ENCODE measurements at places on chromosomes 6 and 20.
A peak's percentile ranks its signal among the peaks of the same experiment; 100 is the strongest.

DNA sequence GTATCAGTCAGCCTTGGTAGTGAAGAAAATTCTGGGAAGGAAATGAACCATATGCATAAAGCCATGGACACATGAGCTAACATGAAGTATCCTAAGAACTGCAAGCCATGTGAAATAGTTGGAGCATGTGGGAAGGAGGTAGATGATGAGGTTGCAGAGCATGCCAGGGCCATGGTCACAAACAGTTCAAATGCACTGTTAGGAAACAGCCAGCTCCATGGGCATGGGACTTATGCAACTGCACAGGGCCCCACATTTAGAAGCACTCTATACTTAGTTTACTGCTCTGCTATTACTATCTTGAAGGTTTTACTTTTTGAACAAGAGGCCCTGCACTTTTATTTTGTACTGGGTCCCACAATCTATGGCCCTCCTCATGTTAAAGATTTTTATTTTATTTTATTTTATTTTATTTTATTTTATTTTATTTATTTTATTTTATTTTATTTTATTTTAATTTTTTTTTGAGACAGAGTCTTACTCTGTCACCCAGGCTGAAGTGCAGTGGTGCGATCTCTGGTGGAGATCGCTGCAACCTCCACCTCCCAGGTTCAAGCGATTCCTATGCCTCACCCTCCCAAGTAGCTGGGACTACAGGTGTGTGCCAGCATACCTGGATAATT is 169.1 kb downstream of the IBTK start:
- no peak for DNase-seq

- no peak for DNase-seq
Observed at GRCh38 chr6:163823577-163823976, 409.1 kb downstream of the QKI start.

DNA sequence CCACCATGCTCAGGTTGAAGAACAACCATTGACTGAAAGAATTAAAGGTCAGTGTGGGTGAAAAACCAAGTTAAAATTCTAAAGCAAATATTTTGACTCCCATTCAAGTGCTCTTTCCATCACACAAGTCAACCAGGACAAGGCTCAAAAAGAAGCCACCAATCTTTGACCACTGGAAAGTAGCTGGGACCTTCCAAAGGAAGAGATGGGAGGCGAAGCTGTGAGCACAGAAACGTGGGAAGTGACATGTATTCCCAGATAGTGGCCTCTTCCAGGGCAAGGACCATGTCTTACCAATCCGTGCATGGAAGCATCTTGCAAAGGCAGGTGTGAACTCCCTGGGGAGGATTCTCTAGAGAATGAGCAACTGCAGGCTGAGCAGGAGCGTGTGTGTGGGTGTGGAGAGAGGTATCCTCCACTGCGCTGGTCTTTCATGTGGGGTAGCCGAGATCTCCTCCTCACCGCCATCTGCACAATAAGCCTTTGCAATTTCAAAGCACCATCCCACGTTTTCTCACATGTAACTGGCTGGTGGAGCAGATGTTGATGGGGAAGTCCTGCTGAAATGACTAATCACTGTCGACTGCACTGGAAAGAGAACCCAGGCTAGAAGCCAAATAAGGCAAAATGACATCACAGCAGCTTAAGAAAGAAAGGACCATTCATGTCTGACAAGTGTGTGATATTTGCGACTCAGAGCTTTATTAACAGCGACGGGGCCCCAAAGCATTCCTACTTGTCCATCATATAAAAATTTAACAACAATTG is 189.4 kb upstream of the RREB1 start:
- DNase-seq = peak; percentile 33

DNA sequence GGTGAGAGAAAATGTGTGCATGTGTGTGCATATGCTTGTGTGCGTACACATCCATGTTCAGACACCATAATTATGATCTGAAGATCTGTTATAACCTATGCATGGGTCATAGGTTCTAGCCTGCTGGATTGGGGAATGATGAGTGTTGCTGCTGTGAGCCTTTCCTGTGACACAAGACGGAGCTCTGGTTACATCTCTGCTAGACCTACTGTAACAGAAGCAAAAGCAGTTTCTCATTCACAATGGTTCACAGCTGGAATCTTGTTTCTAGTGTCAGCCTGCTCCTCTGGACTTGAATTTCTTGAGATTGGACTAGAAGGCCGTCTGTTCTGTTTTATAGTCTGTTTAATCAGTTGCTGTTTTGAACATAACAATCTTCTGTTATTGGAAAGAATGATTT is 40.1 kb downstream of the DEFB114 start:
- no peak for DNase-seq

DNA sequence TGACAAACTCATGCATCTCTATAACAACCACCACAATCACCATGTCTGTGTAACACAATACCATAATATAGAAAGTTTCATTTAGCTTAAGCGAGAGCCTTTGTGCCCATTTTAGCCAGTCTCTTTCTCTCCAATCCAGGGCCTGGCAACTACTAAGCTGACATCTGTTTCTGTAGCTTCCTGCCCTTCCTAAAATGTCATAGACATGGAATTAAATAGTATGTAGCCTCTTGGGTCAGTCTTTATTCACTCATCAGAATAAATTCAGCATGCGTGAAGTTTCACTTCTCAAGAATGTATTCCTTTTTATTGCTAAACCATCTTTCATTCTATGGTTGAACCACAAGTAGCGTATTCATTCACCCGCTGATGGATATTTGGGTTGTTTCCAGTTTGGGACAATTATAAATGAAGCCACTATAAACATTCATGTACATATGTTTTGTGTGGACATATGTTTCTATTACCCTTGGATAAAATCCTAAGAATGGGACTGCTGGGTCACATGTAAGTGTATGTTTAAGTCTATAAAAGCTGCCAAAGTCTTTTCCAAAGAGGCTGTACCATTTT is 1.7 kb upstream of the TREM2 start:
- no peak for DNase-seq

GRCh38 chr6:133896344-133896721 is 7.4 kb downstream of the TCF21 start:
- no peak for DNase-seq

- DNase-seq = no peak
Observed at GRCh38 chr6:44217332-44218143, 812 bp downstream of the MYMX start.

DNA sequence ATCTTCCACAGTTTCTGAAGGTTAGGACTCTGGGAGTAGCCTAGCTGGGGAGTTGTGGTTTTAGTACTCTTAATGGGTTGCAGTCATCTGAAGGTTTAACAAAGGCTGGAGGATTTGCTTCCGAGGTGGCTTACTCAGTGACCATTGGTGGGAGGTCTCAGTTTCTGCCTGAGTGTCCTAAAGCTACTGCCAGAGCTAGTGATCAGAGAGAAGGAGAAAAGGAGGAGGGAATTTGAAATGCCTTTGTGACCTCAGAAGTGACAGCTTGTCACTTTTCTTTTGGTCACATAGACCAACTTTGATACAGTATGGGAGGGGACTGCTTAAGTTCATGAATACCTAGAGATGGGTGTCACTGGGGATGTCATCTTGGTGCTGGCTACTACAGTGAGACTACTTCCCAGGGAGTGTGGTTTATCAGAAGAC is 41.3 kb downstream of the NCOA3 start:
- no peak for DNase-seq

- DNase-seq = no peak
Observed at GRCh38 chr20:44664131-44664530, 12.6 kb upstream of the ADA start.

- DNase-seq = no peak
Observed at GRCh38 chr20:63293456-63293855, 470 bp downstream of the COL20A1 start.

DNA sequence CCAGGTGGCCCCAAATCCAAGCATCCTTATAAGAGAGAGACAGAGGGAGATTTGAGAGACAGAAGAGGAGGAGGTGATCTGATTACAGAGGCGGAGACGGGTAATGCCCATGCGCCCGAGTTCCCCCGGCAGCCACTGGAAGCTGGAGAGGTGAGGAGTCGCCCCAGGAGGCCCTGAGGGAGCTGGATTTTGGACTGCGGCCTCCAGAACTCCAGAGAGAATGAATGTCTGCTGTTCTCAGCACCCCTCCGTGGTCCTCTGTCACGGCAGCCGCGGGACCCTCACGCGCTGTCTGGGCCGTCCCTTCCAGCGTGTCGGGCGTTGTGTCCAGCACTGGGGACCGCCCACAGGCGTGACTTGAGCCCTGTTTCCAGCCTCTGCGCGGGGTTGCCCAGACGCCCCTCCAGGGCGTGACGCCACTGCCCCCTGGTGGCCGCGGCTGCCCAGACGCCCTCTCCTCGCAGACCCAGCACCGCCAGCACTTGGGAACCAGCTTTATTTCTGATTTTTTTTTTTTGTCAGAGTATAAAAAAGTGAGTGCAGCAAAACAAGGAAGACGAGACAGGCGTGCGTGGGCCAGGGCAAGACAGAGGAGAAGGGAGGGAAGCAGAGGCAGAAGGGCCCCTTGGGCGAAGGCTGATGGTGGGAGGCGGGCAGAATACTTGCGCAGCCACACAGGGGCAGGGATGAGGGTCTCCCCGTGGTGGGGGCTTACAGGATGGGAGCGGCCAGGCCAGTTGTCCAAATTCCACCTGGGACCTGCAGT is 4.1 kb upstream of the ZNF512B start:
- DNase-seq = peak; percentile 56

DNA sequence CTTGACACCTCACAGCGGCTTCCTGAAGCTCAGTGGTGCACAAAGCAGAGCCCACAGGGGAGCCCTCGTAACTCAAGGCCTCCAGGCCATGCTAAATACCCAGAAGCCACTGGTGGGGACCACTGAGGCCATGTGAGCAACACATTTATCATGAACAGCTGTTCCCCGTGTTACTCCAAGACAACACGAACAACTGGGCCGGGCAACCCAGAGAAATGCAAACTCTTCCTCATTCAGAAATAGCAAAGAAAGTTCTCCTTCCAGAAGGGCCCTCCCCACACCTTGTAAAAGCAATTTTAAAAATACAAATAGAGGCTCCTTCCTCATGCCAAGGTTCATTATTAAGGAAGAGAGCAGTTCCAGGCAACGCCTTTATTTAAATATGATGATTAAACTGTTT is 36.3 kb upstream of the SLCO4A1 start:
- DNase-seq = no peak

DNA sequence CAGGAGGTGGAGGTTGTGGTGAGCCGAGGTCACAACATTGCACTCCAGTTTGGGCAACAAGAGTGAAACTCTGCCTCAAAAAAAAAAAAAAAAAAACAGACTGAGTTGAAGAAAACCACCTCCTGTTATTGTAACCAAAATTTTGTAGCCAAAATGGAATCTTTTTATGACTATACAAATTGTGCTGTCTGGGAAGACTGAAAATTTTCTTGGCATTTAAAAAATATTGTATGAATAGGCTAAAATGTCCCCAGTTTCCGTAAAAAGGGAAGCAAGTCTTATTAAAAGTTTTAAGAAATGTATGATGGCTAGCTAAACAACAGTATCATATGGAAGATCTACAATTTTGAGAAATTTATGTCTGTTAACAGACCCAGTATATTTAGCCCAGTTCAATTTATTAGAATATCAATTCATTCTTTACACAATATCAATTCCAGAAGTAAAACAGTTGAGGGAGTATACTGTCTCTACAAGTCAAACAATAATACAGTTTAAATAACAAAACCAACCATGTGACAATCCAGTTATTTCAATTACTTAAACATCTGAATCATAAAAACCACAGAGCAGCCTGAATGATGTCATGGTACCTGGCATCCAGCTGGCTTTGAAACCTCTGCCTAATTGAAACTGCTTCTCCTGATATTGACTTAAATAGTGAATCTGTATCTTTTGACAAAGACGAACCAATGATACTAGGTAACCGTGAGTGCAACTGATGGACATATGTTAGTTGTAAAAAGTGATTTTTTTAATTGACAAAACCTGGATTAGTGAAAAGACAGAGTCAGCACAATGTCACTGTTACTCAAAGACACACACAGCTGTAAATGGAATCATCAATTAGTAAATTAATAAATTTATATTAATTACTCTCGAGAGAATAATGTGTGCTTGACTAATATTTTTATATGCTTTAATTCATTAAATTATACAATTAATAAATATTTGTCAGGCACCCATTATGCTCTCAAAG is 166.6 kb upstream of the MARCKS start:
- DNase-seq = no peak

GRCh38 chr20:46619445-46619844 is 31.8 kb downstream of the SLC13A3 start:
- no peak for DNase-seq

DNA sequence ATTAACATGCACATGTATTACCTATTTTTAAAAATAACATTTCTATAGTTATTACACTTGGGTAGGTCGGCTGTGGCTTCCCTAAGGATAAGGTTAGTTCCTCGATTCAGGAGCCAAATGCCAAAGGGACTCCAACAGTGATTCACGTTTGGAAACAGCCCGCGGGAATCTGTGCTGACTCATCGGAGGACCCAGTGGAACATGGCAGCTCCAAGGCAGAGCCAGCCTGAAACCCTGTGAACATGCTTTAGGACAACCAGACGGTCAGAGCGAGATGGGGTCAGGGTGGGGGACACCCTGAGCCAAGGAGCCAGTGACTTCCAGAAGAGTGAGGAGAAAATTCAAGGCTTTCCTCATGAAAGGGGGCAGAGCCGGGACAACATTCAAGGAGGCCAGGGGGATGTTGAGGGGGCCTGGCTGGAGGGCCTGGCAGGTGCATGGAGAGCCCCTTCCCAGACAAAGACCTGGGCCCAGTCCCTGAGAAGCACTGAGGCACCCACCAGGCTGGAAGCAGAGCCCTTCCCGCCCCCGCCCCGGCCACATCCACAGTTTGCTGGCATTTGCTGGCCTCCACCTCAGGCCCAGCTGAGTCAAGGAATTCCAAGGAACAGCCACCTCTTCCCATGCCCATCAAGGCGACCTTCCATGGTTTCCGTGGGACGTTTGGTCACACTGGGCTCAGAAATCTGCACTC is 133.2 kb downstream of the SNX5 start:
- DNase-seq = no peak

GRCh38 chr6:168524571-168525001 is 83.6 kb downstream of the SMOC2 start:
- DNase-seq = no peak

DNA sequence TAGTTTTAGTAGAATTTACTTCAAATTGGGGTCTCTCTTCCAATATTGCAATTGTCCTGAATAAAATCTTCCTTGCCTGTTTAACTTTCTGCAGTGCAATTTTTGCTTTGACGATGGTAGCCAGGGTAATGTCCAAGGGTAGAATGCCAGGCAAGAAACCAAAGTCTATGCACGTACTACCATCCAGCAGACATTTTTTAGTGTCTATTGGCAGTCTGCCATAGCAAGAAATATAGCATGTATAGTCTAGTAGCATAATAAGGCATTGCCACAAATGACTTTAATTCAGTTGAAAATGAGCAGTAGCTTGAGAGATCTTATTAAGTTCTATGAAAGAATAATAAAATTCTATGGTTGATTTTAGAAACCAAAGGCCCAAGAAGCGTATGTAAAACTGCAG is 62.3 kb upstream of the KCNQ5 start:
- no peak for DNase-seq

DNA sequence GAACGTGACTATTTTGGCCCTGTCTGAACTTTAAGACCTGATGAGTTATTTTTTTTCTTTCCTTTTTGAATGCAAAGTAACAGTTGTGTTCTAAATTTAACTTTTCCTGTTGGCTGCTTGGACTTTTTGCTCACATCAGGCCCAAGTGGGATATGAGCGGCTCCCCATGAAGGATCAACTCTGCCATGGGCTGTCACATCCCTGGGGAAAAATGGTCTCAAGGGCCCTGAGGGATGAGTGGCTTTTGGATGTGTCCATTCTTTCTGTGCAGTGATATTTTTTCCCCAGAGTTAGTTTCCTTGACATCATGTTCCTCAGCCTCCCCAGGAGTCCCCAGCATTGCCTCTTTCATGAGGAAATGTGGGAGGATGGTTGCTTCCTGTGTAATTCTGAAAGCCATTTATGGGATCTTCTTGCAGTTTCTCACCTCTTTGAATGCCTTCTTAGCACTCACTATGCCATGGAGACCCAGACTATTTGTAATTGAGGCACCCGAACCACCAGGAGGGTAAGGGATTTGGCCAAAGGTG is 92.5 kb downstream of the SLC24A3 start:
- DNase-seq = no peak
